ENCODE measurements at places on chromosomes 2 and 18. TPM values are rescaled to one million over a fixed set of nuclear protein-coding genes. Genes with fewer than 3 reads are reported as not detected.

GNAL gene
- 15.1 TPM for total RNA-seq

POU3F3 gene
- total RNA-seq, result 3.5 TPM

MOCOS gene
- 2.3 TPM for total RNA-seq

DNA sequence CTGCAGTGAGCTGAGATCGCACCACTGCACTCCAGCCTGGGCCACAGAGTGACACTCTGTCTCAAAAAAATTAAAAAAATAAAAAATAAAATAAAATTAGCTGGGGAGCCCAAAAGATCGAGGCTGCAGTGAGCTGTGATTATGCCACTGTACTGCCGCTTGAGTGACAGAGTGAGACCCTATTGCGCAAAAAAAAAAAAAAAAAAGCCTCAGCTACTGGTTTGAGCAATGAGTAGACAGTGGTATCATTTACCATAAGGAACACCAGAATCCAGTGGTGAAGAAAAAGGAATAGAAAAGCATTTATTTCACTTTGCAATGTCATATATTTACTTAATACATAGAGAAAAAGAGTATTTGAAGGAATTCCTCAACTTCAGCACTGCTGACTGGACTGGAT lies 3.0 kb downstream of the SAP130 start:
- peak; percentile 10 for DNase-seq

DNA sequence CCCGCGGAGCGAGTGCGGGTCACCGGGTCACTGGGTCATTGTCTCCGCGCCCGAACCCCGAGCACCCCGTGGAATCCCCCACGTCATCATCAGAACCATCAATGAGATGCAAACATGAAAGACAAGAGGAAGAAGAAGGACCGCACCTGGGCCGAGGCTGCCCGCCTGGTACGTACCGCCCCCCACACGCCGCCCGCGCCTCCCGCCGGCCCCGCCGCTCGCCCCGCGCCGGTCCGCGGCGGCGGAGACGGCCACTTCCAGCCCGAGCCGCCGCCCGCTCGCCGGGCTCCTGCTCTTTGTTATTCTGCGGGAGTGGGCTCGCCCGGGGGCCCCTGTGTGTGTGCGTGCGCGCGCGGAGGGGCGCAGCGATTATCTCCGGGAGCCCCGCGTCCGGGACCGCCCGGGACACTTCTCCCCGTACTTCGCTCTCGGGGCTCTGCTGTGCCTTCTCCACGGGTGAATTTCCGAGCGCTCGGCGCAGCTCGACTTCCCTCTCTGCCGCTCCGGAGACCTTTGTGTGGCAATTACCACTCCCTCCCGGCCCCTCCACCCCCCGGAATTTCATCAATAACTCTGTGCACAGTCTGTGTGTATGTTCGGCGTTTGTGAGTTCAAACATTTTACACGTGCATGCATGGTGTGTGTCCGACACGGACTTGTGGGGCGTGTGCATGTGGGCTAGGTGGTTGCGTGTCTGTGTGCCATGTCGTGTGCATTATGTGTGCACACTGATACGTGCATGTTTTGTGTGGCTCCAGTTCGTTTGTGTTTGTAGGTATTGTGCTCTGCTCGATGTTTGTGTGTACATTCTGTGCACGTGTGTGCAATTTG lies 714 bp downstream of the ASXL3 start:
- no peak for DNase-seq

DNA sequence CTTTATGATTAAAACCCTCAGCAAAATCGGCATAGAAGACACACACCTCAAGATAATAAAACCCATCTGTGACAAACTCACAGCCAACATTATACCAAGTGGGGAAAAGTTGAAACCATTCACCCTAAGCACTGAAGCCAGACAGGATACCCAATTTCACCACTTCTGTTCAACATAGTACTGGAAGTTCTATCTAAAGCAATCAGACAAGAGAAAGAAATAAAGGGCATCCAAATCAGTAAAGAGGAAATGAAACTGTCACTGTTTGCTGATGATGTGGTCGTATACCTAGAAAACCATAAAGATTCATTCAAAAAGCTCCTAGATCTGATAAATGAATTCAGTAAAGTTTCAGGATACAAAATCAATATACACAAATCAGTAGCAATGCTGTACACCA lies 16.4 kb upstream of the RPRD1A start:
- no peak for DNase-seq

RAD51AP2 gene
- total RNA-seq, result 0.23 TPM

RUFY4 gene
- total RNA-seq, result not detected

DNA sequence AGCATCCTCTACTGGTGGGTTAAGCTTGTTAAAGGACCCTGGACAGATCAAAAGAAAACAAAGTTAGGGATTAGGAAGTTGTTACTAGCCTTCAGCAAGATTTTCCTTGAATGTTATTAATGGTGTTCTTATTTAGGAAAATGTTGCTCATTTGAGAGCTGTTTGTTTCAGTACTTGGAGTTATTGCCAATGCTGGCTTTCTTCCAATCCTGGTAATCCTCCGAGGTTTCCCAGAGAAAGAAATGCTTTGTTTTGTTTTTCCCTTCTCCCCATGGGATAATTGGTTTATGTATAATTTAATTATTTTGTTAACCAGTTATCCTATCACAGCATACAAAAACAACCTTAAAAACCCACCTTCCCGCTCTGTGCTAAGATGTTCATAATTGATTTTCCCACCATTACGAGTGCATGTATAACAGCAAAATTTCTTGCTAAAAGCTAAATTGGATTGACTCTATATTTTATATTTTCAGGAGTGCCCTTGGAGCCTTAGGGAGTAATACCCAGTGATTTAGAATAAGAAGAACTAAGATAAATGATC lies 79.8 kb downstream of the MGAT5 start:
- no peak for DNase-seq

CAPN14 gene
- total RNA-seq, result 0.13 TPM

GRCh38 chr18:56246916-56247315 lies 391.5 kb downstream of the TXNL1 start:
- no peak for DNase-seq

- DNase-seq, result no peak
Observed at GRCh38 chr2:170029551-170029950, 148.4 kb upstream of the MYO3B start.

DNA sequence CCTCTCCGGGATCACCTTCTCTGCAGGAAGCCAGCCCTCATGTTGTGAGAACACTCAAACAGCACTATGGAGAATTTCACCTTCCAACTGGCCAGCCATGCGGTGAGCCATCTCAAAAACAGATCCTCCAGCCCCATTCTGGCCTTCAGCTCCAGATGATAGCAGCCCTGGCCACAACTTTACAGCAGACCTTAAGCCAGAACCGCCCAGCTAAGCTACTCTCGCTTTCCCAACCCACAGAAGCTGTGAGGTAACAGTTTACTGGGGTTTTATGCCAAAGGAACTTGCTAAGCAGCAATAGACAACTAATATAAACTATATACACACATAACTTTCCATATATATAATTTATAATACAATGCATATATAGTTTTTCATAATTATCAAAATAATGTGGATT lies 11.6 kb upstream of the PTPN4 start:
- DNase-seq, result no peak

RAB6C gene
- total RNA-seq, result not detected

BOLL gene
- total RNA-seq, result not detected

DNA sequence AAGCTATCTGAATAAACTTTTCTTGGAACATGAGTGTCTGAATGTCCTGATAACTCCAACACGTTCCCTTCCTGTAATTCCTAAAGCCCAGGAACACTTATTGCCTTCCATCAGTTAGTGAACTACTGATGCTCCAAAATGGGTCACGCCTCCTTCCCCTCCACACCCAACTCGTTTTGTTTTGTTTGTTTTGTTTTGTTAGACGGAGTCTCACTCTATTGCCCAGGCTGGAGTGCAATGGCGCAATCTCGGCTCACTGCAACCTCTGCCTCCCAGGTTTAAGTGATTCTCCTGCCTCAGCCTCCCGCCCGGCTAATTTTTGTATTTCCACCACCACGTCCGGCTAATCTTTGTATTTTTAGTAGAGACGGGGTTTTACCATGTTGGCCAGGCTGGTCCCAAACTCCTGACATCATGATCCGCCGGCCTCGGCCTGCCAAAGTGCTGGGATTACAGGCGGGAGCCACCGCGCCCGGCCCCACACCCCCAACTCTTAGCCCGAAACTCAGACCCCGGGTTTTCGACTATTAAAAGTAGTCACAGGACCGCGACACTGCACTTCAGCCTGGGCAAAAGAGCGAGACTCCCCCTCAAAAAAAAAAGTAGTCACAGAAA lies 774 bp downstream of the IER3IP1 start:
- DNase-seq, result no peak

CCDC150 gene
- 0.22 TPM for total RNA-seq

GRCh38 chr18:37403100-37403781 lies 162.4 kb downstream of the CELF4 start:
- DNase-seq, result no peak

DNA sequence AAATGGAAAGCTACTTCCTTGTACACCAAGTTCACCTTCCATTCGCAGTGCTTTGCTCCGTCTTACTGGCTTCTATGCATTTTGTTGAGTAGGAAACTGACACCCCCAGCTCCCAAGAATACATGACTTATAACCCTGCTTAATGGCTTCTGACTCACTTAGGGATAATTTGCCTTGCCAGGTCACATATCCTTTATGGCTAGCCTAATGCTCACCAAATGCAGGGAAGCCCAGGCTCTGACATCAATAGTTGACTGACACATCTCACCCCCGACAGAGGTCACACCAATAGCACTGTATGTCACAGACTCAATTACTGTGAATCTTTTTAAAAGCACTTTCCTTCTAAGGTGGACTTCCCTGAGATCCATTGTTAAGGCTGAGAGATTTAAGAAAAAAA lies 147.2 kb downstream of the DTNA start:
- DNase-seq, result no peak

GRB14 gene
- total RNA-seq, result 6.9 TPM

- no peak for DNase-seq
Observed at GRCh38 chr2:181117206-181117925, 137.0 kb downstream of the UBE2E3 start.
